ENCODE measurements at places on chromosomes 7 and 10.

GRCh38 chr7:22137026-22137425 is 191.3 kb upstream of the CDCA7L start:
- DNase-seq: no peak

DNA sequence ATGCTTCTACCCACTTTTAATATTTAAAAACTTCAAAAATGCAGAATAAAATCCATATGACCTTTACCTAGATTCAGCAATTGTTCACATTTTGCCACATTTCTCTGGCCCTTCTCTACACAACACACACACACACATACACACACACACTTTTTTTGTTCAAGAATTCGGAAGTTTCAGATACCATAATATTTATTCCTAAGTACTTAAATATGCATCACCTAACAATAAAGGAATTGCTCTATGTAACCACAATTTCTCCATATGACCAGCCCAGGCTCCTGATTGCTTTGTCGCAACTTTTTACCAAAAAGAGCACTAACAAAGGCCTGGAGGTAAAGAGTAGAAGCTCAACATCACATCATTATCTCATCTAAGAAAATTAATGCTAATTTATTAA is 106.6 kb downstream of the FAS start:
- DNase-seq: no peak

DNA sequence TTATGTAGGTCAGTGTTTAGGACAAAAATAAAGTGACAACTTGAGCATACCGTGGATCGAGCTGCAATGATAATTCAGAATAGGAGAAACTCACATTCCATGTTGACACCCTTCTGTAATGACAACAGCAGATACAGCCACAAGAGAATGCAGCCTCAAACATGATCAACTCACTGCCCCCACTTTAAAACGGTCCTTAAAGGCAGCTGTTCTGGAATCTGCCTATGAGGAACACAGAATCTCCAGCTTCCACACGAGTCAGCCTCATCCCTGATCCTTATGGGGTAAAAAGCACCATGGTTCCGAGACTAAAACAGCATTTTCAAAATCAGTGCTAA is 32.5 kb upstream of the DAGLB start:
- DNase-seq: no peak

- no peak for DNase-seq
Measured at GRCh38 chr10:33982995-33983394, 648.5 kb upstream of the NRP1 start.

- no peak for DNase-seq
Measured at GRCh38 chr10:64109926-64110495, 588.8 kb downstream of the REEP3 start.

DNA sequence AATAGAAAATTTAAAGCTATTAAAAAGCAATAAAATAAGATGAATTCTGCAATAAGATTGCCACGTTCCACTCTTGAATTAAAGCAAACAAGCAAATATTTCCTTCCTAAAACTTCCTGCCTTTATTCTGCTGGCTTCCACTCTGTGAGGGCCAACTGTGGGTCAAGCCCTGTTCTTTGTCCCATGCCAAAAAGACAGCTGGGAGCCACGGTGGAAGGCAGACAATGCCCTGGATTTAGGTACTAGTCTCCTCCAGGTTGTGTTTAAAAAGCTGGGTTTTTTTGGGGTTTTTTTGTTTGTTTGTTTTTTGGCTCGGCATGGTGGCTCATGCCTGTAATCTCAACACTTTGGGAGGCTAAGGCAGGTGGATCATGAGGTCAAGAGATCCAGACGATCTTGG is 39.1 kb downstream of the LRRTM3 start:
- DNase-seq: no peak

DNA sequence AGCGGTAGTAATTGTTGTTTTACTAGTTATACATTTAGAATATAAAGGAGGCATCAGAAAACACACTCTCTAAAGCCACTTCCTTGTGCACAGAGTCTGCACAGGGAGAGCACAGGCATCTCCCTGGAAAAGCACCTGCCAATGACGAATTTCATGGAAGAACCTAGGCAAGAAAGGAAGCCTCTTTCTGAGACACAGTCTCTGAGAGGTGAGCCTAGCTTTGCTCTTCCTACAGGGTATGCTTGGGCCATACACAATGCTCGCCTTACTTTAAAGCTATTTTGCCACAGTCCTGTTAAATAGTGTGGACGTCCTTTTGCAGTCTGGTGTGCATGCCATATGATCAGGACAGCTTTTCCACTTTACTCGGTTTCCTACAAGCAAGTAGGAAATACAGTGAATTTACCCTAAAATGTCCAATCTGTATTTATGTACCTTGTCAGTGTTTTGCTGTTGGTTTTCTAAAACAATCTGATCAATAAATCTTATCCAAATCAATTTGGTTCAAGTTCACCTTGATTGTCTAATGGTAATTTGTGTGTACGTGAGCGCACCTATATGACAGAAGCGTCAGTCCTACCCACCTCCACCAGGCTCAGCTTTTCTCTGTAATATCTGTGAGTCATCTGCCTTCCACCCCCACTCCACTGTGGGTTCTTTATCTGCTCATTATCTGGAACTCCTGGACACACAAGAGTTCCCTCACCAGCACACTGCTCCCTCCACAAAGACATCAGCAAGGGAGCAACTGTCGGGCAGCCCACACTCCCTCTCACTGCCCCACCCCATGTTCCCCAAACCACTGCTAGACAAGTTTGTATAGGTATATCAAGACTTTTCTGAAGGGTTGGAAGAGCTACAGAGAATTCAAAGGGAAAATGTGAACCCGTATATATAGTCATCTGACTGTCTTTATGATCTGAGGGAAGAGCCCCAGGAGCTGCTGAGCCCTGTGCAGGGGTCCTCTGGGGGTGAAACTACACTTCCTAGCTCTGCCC is 65.2 kb downstream of the KLHDC10 start:
- DNase-seq: no peak

DNA sequence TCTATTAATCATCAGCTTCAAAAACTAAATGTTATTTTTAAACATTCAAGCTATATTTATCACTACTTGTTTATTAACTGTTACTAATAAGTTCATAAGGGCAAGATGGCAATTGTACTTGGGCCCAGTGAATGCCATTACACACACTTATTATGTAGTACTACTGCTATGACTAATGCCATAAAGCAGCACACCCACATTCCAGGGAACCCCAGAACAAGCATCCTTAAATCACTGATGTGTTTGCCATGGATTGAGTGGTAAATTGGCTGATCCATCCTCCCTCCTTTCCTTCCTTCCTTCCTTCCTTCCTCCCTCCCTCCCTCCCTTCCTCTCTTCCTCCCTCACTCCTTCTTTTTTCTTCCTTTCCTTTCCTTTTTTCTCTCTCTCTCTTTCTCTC is 37.4 kb upstream of the RSU1 start:
- DNase-seq: no peak

- no peak for DNase-seq
Measured at GRCh38 chr10:110008518-110009339, 945 bp downstream of the ADD3 start.

All from GM19239 (cell line).